ENCODE measurements at places on chromosomes 6 and 20.

DNA sequence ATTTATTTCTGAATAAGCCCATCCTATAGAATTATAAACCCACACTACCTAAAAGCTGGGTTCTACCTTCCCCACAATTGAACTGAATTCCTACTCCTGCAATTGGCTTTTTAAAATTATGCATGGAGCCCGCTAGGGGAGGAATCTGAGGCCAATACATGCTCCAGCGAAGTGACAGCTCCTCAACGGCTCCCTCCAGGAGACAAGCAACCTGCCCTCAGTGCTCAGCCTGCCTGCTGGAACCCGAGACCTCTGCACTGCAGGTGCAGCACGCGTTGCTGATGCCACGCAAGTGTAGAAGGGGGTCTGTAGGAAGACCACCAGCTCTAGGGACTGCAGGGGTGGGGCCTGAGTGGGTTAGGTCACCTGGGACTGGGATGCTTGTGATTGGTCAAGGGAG lies 170.2 kb upstream of the CDYL start:
- DNase-seq, result no peak

GRCh38 chr6:1477432-1478090 lies 88.2 kb downstream of the FOXF2 start:
- DNase-seq, result peak; percentile 83

DNA sequence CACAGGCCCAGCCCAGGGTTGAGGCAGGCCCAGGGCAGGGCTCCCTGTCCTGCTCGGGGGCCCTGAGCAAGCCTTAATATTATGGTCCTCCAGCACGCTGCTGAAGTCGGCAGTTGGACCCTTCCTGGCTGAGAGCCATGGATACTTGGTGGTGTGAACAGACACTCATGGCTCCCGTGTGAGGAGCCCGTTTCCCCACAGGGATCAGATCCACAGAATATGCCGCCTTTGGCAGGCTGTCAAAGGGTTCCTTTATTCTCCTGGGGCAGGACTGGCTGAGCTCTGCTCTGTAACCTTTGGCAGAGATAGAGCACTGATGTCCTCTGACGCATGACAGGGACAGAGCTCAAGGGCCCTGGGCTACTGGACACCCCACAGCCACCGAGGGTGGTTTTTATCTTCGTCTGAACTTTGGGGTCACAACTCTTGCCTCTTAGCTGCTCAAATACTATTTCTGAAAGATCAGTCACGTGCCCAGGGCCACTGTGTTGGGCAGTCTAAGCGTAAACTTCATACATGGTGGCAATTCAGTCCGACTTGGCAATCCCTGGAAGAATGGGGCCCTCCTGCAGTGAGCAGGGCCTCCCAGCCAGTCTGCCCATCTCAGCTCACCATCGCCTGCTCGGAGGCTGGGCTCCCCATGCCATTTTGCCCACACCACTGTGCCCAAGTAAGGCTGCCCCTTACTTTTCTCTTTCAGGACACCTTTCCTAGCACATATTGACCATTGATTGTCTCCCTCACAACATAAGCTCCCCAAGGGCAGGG lies 49.1 kb downstream of the TTI1 start:
- no peak for DNase-seq

DNA sequence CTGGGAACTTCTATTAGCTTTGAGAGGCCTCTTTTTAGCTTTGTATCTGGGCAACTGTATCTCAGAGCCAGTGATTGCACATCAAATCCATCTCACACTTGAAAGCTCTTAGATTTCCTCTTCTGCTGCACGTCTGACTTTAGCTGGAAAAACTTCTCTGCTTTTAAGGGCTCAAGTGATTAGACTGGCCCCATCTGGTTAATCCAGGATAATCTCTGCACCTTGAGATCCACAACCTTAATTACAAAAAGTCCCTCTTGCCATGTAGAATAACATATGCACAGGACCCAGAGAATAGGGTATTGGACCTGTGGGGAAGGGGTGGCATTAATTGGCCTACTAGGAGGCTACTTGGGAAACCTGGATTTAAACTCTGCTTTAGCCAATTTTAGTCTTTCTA lies 24.2 kb downstream of the KLHL31 start:
- DNase-seq, result no peak

- no peak for DNase-seq
Measured at GRCh38 chr6:17492350-17492749, 99.0 kb downstream of the CAP2 start.

GRCh38 chr6:36827261-36828079 lies 11.8 kb downstream of the CPNE5 start:
- peak; percentile 55 for DNase-seq

GRCh38 chr6:8539453-8539852 lies 104.1 kb upstream of the SLC35B3 start:
- DNase-seq, result peak; percentile 48

- DNase-seq, result no peak
Measured at GRCh38 chr6:143629104-143630080, 48.4 kb upstream of the PHACTR2 start.
